ENCODE measurements at places on chromosomes 11 and 22. TPM values are rescaled to one million over a fixed set of nuclear protein-coding genes. Genes with fewer than 3 reads are reported as not detected.
A peak's percentile ranks its signal among the peaks of the same experiment; 100 is the strongest.

OR56A1 gene
- not detected for total RNA-seq

HMOX1 gene
- total RNA-seq: 2.8 TPM

GPHA2 gene
- not detected for total RNA-seq

IGSF9B gene
- 30.3 TPM for total RNA-seq

DNA sequence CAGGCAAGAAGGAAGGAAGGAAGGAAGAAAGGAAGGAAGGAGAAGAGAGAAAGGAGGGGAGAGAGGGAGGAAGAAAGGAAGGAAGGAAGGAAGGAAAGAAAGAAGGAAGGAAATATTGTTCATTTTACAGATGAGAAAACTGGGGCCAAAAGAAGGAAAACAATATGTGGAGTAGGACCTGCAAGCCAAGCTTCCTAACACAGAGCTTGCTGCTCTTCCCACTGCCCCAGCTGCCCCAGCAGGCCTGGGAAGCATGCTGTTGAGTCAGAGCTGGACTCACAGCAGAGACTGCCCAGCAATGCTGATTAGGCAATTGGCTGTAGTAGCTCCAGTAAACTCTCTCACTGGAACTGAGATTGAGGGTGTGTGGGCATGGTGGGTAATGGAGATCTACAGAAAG, 42.6 kb upstream of the SMCO4 start:
- peaks cover 2% of the 10 kb centered on the region for H3K4me1 ChIP-seq
- peaks cover 9% of the 10 kb centered on the region for H3K27me3 ChIP-seq
- H3K4me3 ChIP-seq: no peak overlapping the region
- no peak overlapping the region for H3K27ac ChIP-seq
- H3K36me3 ChIP-seq: no peaks in the 10 kb centered on the region
- DNase-seq: no peak

GRCh38 chr11:109422870-109423465, 978 bp downstream of the C11orf87 start:
- peaks cover 18% of the 10 kb centered on the region for H3K27me3 ChIP-seq
- no peaks in the 10 kb centered on the region for H3K36me3 ChIP-seq
- DNase-seq: no peak
- no peak overlapping the region for H3K4me3 ChIP-seq
- no peaks in the 10 kb centered on the region for H3K4me1 ChIP-seq

DNA sequence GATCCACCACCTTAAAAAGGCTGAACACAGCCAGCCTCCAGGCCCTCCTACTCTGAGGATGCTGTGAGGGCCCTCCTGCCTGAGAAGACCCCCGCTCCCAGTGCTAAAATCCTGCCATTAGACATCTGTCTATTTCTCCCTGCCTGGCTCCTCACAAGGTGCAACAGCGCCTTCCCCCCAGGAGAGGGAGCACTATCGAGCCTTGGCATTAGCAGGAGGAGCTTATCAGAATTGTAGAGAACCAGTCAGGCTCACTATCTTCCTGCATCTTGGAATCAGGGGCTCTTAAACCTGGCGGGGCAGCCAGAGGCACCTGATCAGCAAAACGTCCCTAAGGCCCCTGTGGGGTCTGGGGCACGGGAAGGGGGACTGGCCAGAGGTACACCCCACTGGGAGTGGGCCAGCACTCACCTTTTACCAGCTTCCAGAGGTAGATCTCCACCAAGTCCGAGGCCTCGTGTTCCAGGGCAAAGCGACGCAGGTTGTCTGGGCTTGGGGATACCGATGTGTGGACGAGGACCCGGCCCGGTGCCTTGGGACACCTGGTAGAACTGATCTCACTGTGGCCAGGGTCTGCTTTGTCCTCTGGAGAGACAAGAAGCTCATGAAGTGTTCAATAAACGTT, 28.7 kb downstream of the CHRDL2 start:
- no peak overlapping the region for H3K27ac ChIP-seq
- H3K4me3 ChIP-seq: no peak overlapping the region
- no peaks in the 10 kb centered on the region for H3K4me1 ChIP-seq
- H3K36me3 ChIP-seq: no peaks in the 10 kb centered on the region

- H3K27ac ChIP-seq: no peak overlapping the region
- peaks cover 16% of the 10 kb centered on the region for H3K4me1 ChIP-seq
- peaks cover 5% of the 10 kb centered on the region for H3K27me3 ChIP-seq
- no peak overlapping the region for H3K4me3 ChIP-seq
- DNase-seq: no peak
- no peaks in the 10 kb centered on the region for H3K36me3 ChIP-seq
Observed at GRCh38 chr11:112534208-112534607, 273.5 kb upstream of the PLET1 start.

DNA sequence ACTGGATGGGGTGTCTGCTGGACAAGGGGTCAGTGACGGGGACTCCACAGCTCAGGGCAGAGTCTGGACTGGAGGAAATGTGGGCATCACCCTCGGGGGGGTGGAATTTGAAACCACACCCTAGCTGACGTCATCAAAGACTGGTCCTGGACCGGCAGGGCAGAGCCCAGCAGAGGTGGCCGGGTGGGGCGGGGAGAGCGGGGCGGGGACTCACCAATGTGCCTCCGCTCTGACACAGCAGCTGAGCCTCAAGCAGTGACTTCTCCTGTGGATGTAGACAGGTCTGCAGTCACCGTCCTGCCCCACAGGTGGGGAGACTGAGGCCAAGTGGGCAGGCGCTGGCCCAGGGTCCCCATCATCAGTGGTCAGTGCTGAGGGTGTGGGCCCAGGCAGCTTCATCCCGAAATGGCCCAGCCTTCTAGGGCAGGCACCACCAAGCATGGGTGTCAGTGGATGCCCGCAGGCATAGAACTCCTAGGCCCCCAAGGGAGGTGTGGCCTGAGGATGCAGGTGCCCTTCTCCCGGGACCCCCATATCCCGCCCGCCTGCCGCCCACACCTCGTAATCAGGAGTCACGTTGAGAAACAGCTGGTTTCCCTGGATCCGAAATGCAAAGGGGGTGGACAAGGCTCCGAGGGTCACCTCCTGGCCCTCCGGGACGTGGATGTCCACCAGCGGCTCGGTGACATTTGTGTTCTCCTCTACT, 603 bp downstream of the CDHR5 start:
- no peak overlapping the region for H3K4me3 ChIP-seq
- peaks cover 1% of the 10 kb centered on the region for H3K36me3 ChIP-seq
- H3K4me1 ChIP-seq: peaks cover 14% of the 10 kb centered on the region
- peaks cover 10% of the 10 kb centered on the region for H3K27me3 ChIP-seq
- no peak for DNase-seq
- no peak overlapping the region for H3K27ac ChIP-seq

DNA sequence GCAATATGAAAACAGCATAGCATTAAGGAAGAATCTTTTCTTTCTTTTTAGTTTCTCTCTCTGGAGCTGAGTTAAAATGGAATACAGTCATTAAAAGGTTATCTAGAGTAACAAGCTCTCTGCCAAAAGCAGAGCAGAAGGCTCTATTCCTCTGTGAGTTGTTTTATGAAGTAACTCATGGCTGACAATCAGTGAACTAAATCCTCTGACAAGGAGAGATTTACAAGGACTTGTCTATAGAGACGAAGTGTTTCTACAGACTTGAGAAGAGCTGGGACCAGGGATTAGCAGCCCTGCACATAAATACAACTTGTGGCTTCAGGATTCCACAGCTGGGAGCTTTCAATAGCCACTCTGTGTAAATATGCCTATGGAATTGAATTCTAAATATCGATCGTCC, 192.5 kb upstream of the RAG2 start:
- no peak for DNase-seq
- no peaks in the 10 kb centered on the region for H3K4me1 ChIP-seq
- H3K4me3 ChIP-seq: no peak overlapping the region
- no peak overlapping the region for H3K27ac ChIP-seq

DNA sequence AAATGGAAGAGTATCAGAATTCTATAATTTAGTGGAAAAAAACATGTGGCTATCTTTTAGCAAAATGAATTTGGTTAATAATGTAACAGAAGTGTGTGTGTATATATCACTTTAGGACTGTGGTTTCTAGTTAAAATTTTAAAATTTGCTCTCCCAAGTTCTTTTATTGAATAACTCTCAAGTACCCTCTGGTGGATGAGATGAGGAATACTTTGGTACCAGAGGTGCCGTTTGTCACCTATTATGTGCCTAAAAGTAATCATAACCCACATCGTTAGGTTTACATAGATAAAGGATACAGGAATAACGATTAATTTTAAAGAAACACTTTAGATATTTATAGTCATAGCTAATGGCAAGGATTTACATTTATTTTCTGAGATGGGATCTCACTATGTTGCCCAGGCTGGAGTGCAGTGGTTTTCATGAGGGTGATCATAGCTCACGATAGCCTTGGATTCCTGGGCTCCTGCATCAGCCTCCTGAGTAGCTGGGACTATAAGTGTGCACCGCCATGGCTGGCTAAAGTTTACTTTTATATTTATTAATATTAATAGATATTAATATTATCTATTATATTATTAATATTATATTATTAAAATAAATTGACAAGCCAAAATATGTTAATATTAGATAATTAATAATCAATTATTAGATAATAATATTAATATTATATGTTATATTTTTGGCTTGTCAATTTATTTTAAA, 66.7 kb upstream of the CAPRIN1 start:
- H3K36me3 ChIP-seq: no peaks in the 10 kb centered on the region
- H3K27me3 ChIP-seq: peaks cover 12% of the 10 kb centered on the region
- no peak for DNase-seq
- no peak overlapping the region for H3K27ac ChIP-seq
- H3K4me3 ChIP-seq: no peak overlapping the region
- H3K4me1 ChIP-seq: no peaks in the 10 kb centered on the region

DNA sequence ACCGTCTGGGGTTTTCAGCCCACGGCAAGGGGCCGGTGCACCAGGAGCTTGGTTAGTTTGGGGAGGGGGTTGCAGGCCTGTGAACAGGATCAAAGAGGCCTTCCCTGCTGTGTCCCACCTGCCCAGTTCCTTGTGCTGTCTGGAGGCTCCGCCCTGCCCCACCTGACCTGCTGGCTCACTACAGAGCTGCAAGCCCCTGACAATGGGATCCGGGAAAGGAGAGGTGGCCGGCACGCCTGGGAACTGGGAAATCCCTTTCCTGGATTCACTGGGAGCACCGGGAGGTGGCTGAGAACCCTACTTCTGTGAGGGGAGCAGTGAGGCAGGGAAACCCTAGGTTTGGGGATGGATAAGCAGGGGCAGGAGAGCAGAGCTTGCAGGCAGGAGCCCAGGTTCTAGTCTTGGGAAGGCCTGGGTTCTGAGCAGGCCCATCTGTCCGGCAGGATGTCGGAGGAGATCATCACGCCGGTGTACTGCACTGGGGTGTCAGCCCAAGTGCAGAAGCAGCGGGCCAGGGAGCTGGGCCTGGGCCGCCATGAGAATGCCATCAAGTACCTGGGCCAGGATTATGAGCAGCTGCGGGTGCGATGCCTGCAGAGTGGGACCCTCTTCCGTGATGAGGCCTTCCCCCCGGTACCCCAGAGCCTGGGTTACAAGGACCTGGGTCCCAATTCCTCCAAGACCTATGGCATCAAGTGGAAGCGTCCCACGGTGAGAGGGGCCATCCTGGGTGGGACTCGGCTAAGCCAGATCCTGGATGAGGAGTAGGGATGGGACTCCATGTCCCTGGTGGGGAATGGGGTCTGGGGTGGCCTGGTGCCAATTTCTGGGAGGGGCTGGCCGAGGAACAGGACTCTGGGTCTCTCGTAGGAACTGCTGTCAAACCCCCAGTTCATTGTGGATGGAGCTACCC, 786 bp downstream of the CAPN1 start:
- H3K4me3 ChIP-seq: peak overlapping the region; percentile 85
- peak overlapping the region; percentile 72 for H3K27ac ChIP-seq
- no peaks in the 10 kb centered on the region for H3K27me3 ChIP-seq
- H3K36me3 ChIP-seq: peaks cover 11% of the 10 kb centered on the region
- peak; percentile 35 for DNase-seq

- no peak overlapping the region for H3K27ac ChIP-seq
- peaks cover 9% of the 10 kb centered on the region for H3K27me3 ChIP-seq
- H3K4me1 ChIP-seq: no peaks in the 10 kb centered on the region
- no peaks in the 10 kb centered on the region for H3K36me3 ChIP-seq
Observed at GRCh38 chr11:5364214-5364613, 12.9 kb downstream of the OR51B6 start.
